ENCODE measurements at places on chromosomes 6 and 20.

DNA sequence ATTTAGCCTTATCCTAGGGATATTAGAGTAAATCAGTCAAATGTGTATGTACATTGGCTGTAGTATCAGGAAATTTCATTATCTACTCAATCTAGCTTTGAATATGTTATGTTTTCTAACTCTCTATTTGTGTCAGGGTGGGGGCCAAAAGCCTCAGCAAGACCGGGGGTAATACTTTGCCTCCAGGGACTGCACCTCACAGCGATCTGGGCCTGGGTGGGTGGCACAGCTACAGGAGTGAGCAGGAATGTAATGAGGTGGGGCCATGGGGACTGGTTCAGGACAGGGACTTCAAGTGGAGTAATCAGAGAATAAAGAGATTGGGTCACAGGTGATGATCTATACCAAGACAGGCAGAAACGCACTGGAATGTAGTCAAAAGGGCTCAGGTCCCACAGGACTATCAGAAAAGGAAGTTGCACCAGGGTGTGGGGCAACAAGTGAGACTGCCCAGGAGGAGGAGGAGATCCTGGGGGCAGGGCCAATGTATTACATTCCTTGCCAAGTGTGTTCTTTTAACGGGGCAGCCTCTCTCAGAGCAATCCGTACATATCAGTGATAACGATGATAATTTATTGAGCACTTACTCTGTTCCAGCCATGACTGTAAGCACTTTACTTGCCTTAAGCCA lies 54.0 kb downstream of the PIGU start:
- no peak for DNase-seq

DNA sequence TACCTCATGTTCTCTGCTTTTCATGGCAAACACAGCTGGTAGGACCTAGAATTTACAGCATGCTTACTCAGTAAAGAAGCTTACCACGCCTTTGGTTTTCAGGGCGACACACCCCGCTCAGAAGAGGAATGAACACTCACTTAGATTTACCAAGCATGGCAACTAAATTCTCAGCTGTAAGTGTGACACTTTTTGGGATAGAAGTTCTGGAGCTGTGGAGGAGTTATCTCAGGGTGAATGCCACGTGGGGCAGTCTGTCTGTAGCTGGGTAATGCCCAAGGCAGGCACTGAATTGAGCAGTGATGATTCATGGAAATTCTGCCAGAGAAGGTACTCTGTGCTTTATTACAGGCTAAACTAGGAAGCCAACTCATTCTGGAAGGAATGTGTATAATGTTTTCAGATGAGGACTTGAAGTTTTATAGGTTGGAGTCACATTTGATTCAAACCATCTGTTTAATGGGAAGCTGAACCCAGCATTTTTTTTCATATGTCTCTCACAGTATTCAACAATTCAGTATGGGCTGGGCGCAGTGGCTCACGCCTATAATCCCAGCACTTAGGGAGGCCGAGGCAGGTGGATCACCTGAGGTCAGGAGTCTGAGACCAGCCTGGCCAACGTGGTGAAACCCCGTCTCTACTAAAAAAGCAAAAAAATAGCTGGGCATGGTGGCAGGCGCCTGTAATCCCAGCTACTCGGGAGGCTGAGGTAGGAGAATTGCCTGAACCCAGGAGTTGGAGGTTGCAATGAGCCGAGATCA lies 3.5 kb upstream of the PRIM2 start:
- no peak for DNase-seq

- no peak for DNase-seq
Measured at GRCh38 chr6:116108836-116109235, 8.2 kb downstream of the NT5DC1 start.

DNA sequence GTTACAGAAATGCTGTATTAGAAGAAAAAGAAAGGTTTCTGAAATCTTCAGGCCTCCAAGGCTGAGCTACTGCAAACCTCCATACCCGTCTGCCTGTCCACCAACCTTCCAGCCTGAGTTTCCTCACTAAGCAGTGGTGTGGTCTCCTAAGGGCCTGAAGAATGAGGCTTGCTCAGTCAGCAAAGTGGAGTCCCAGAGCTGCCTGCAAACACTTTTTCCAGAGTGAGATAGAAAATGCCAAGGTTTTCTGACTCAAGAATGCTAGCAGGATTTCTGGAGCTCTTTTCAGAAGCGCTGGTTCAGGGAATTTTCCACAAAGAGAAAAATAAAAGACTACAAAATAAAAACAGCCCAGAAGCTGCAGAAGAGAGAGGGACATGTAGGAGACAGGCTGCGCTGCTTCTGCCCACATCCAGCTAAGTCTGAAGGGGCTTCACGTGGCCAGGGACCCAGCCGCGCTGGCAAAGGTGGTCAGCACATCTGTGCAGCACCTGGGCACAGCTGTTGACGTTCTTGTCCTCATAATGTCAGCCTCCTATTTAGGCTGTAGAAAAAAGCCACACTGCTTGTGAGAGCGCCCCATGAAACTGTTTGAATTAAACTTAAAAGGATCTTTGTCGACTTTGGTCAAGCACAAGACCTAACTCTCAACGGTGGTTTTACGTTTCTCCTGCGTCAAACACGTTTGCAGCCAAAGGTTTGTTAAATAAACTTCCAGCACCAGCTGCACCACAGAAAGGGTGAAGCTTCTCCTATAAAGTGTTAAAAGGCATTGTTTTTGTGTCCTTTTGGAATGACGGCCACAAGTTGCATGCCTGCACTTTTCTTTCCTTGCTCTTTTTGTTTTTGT lies 209.0 kb downstream of the THBS2 start:
- no peak for DNase-seq

Measured in stimulated activated CD4-positive, alpha-beta T cell treated with anti-CD3 and anti-CD28 coated beads, Interleukin-15, amount 100 ng/mL, for 1 hour (primary cell).